Astrocyte of the cerebellum (primary cell): ENCODE measurements at places on chromosomes 4 and X.

DNA sequence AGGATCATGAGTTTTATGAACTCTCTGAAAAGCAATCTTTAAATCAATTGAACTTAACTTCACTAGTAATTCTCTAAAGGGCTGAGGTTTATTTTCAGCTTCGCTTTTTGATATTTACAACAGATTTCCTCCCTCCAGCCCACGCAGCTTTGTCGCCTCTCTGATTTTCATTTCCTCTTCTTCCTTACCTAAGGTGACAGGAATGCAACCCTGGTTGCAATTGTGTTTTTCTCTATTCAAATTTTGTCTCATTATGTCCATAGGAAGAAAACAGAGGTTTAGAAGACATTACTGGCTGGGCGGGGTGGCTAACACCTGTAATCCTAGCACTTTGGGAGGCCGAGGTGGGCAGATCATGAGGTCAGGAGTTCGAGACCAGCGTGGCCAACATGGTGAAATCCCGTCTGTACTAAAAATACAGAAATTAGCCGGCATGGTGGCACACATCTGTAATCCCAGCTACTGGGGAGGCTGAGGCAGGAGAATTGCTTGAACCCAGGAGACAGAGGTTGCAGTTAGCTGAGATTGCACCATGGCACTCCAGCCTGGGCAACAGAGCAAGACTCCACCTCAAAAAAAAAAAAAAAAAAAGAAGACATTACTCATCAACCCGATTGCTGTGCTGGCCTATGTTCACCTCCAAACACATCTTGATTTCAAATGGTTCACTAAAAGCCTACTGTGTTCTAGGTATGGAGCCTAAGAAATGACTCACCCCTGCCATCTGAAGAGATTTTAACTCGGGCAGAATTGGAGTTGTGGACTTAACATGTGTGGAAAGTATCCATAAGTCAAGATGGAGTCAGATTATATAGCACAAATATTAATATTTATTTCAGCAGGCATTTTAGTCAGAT, 36.8 kb downstream of the VSIG4 start:
- no peak for DNase-seq

DNA sequence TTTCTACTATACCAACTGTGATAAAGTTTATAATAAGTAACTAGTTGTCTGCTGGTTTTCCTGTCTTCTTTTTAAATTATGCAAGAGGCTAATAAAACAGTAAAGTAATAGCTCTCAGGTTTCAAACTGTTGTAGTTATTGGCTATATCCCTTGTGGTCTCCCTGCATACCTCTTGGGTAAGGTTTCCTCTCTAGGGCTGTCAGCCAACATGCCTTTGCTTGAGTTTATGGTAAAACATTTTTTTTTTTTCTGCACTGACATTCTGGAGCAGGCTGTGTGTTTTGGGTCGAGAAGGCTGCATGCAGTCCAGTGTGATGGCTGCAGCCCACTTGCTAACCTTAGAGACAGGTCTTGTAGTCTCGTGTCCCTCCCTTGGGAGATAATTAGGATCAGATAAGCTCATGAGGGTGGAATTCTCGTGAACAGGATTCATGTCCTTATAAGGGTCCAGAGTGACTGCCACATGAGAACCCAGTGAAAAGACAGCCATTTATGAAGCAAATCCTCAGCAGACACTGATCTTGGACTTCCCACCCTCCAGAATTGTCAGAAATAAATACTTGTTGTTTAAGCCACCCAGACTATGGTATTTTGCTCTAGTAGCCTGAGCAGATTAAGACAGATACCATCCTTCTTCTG, 831.2 kb downstream of the CCSER1 start:
- peak; percentile 98 for DNase-seq

DNA sequence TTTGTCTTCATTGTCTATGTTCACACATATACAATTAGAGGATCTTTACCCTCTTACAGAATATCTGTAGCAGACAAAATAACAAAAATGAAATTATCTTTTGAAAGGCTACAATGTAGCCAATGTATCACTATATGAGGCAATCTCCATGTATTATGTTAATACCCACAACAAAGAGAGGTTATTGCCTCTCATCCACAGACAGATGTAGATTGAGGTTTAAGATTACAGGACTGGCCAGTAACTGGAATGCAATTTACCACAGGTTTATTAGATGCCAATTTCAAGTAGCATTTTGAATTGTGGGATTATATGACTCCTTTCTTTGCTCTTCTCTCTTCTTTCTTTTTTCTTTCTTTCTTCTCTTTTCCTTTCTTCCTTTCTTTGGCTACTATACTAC, 242.6 kb downstream of the ANKRD50 start:
- no peak for DNase-seq

- DNase-seq: no peak
Observed at GRCh38 chr4:84276752-84277151, 222.3 kb downstream of the NKX6-1 start.

- no peak for DNase-seq
Observed at GRCh38 chr4:10879411-10880110, 195.0 kb upstream of the CLNK start.

DNA sequence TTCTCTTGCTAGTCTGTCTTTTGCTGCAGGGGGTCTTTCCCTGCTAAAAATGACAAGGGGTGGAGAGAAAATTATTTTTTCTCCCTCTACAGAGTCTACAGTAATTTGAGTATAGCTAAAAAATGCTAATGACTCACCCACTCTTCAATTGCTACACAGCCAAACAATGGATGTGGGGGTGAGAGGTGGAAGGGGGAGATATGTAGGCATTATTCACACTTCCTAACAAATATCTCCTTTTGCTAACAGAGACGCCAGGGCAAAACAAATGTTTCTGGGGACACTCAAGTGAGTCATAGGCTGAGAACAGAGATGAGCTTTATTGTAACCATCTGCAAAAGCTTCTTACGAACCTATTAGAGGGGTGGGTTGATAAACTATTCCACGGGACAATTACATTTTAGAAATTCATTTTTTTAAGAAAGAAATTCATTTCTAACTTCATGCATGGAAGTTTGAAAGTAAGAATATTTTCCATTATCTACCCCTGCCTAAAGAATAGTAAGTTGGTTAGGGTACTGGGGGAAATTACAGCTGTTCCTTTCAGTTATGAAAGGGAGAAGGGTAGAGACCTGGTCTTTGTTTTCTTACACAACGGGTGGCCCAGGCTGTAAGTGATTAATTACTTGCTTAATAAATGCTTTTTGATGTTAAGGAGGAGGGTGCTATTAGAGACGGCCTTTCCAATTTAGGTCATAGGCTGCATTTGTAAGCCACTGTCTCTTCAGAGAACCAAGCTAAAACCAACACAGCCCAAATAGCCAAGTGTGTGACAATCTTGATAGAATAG, 12.8 kb downstream of the SCD5 start:
- peak; percentile 75 for DNase-seq
